Inflammatory macrophage (primary cell): ENCODE measurements at places on chromosomes 6 and 20.

GRCh38 chr6:82144852-82145340 lies 102.6 kb downstream of the IBTK start:
- no peak for DNase-seq

- DNase-seq = no peak
Observed at GRCh38 chr6:54093326-54093948, 17.8 kb upstream of the MLIP start.

GRCh38 chr6:31558631-31559500 lies 11.5 kb downstream of the NFKBIL1 start:
- peak; percentile 97 for DNase-seq

DNA sequence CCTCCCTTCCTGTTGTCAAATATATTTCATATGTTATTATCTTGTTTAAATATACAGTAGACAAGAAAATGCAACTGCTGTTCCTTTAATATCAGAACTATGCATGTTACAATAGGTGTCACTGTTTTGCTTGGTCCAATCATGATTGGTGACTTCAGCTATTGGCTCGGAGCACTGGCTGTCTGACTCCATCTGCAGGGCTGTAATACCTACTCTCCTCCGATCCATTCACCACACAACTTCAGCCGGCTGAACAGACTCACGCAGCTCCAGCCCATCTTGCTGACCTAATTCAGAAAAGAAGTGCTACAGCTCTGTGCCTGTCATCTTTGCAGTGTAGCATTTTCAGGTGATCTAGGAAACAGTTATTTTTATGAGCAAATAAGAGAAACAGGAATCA lies at the start of gene BTBD3:
TSS of gene BTBD3 (plus strand) at position 231 of the 400 bp plus-strand sequence. CDS start 383 bp downstream, outside the sequence.
- no peak for DNase-seq

- DNase-seq = no peak
Observed at GRCh38 chr20:18692447-18692846, 104.6 kb downstream of the DTD1 start.

GRCh38 chr6:137430954-137431353 lies 63.2 kb downstream of the OLIG3 start:
- no peak for DNase-seq

- no peak for DNase-seq
Observed at GRCh38 chr6:145809211-145809610, 5.4 kb downstream of the FBXO30 start.

DNA sequence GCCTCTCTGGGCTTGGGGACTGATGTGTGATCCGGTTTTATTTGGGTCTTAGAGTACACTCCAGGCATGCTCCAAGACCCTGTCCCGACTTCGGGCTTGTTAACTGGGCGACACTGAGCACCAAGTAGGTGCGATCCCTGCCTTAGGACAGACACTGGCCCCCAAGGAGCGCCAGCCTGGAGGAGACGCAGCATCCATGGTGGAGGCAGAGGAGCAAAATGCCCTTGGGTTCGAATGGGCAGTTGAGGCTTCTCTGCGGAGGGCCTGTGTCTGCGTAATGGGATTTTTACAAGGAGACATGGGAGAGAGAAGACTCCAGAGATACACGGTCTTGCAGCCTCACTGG lies 593 bp upstream of the LEMD2 start:
- no peak for DNase-seq

- no peak for DNase-seq
Observed at GRCh38 chr6:128719786-128720185, 163.2 kb upstream of the LAMA2 start.

- no peak for DNase-seq
Observed at GRCh38 chr6:157669323-157669722, 153.7 kb upstream of the SNX9 start.

GRCh38 chr6:89414215-89414614 lies 2.1 kb upstream of the RRAGD start:
- DNase-seq = no peak

DNA sequence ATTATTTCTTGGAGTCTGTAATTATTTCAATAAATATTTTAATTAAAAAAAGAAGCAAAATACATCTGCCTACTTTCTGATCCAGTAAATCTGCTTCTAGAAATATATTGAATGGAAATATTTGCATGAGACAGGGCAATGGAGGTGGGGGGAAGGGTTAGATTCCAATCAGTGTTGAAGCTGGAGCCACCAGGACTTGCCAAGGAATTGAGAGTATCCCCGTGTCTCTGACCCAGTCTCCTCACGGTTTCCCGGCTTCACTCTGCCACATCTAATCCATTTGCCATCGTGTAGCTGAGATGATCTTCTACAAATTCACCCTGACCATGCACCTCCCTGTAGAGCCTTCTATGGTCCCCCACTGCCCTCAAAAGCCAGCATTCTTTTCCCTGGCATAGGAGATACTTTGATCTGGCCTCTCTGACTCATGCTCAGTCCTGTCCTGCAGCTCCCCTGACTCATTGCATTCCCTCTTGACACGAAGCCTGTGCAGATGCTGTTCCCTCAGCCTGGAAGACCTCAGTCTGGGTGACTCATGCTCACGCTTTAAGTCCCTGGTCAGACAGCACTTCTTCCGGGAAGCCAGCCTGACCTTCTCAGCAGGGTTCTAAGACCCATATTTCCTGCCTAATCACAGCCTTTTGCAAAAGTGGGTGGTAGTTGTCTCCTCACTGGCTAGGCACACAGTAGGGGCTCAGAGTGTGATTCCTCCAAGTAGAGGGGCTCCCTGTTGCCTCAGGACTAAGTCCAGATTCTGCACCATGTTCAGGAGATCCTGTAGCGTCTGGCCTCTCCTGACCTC lies 23.0 kb upstream of the FKBP1A start:
- peak; percentile 79 for DNase-seq

- DNase-seq = no peak
Observed at GRCh38 chr6:31092769-31093505, 19.4 kb downstream of the C6orf15 start.

- peak; percentile 26 for DNase-seq
Observed at GRCh38 chr6:87075168-87075567, 19.7 kb downstream of the CGA start.

DNA sequence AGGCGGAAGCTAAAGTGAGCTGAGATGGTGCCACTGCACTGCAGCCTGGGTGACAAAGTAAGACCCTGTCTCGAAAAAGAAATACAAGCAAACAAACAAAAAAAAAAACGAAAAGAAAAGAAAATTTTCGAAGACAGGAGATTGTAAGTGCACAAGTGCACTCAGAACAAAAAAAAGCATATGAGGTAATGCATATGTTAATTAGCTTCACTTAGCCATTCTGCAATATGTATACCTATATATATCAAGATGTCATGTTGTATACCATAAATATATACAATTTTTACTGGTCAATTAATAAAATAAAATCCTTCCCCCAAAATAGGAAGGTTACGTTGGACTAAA lies 127.5 kb downstream of the RIN2 start:
- no peak for DNase-seq

GRCh38 chr6:9405369-9405768 lies 970.0 kb upstream of the SLC35B3 start:
- no peak for DNase-seq

DNA sequence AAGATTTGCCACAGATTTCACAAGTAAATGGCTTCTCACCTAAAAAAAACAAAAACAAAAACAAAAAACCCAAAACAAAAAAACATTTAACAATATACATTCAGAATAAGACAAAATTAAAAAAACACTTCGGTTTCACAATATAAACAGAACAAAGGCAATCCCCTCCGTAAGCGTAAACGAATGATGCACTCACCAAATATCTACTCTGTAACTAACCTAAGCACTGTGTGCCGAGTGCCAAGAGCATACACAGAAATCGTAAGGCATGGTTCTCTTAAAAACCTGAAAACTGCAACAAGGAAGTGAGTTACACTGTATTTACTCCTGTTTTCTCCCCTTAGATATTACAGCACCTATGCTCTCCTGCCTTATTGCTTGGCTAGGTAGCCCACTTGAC lies 12.1 kb upstream of the MICAL1 start:
- DNase-seq = no peak

DNA sequence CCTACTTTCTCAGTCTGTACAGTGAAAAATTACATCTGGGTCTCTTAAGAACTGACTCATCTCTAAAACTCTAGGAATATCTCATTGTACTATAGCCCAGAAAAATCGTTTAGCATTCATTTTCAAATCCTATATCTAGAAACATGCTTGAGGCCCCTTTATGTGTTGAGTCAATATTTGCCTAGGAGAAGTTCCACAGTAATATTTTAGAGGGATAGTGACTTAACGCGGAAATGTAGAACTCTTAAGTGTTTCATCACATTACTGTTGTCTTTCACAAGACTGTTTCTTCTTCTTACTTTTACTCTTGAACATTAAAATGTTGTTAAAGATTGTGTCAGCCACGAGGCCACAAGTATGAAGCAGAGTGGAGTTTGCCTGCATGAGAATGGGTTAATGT lies 23.0 kb upstream of the MYLIP start:
- peak; percentile 42 for DNase-seq

- DNase-seq = peak; percentile 18
Observed at GRCh38 chr6:36277946-36278470, 8.1 kb downstream of the PNPLA1 start.

GRCh38 chr6:82035526-82035925 lies 212.0 kb downstream of the IBTK start:
- DNase-seq = no peak

DNA sequence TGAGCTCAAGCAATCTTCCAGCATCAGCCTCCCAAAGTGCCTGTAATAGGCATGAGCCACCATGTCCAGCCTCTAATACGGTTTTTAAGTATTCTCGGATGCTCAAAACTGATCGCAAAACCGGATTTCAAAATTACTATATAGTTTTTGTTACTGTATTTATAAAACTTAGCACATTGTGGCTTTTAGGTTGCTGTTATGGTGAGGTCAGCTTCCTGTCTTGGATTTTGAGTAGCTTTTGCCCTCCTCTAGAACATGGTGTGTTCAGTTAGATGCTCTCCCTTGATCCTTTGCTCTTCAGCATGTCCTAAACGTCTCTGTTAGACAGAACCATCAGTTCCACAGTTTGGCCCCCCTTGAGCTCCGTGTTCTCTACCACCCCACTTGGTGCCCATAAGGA lies 96.2 kb downstream of the RPP40 start:
- no peak for DNase-seq

GRCh38 chr6:20182926-20183521 lies 29.2 kb downstream of the MBOAT1 start:
- DNase-seq = no peak

GRCh38 chr6:111920578-111920977 lies 47.3 kb upstream of the FYN start:
- DNase-seq = no peak

DNA sequence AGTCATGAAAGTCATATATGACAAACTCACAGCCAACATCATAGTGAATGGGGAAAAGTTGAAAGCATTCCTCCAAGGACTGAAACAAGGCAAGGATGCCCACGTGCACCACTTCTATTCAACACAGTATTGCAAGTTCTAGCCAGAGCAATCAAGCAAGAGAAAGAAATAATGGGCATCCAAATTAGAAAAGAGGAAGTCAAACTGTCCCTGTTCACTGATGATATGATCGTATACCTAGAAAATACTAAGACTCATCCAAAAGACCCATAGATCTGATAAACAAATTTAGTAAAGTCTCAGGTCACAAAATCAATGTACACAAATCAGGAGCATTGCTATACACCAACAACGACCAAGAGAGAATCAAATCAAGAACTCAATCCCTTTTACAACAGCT lies 41.2 kb downstream of the RPP21 start:
- DNase-seq = no peak

DNA sequence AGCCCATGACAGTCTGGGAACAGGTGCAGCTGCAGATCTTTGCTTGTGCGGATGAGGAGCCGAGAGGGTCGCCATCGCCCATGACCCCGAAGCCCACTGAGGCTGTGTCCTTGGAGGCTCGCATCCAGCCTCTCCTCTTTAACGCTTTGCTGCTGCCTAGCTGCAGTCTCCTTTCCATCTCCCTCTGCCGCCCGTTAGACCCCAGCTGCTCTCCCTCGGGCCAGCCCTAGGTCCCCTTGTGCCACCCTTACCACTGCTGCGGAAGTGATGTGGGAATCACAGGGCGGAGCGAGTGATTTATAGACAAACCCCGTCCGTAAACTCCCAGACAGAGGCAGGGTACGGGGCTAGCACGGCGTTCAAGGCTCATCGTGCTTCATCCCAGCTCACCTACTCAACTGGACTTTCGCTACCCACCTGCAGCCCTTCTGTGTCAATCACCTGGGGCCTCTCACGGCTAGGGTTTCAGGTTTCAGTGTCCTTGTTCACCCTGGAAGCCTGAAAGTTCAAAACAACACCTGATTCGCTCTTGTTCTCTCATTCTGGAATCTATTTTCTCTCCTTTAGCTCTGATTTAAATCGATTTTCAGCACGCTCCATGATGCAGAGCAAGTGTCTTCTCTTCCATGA lies 76.1 kb downstream of the PAX1 start:
- DNase-seq = no peak

DNA sequence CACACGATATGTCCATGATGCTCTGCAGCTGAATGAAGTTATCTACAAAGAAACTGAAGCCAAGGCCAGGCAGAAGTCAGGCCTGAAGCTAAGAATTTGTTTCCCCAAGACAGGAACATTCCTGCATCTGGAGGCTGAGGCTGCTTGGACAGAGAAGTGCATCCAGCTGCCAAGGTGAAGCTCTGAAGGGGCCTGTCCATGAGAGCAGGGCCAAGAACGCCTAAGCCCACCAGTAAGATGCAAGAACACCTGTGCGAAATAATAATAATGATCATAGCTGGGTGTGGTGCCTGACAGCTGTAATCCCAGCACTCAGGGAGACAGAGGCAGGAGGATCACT lies 37.7 kb upstream of the B4GALT5 start:
- DNase-seq = no peak

- DNase-seq = no peak
Observed at GRCh38 chr6:109939654-109940053, 38.5 kb upstream of the GPR6 start.

- no peak for DNase-seq
Observed at GRCh38 chr6:14682812-14683211, 563.1 kb upstream of the JARID2 start.

DNA sequence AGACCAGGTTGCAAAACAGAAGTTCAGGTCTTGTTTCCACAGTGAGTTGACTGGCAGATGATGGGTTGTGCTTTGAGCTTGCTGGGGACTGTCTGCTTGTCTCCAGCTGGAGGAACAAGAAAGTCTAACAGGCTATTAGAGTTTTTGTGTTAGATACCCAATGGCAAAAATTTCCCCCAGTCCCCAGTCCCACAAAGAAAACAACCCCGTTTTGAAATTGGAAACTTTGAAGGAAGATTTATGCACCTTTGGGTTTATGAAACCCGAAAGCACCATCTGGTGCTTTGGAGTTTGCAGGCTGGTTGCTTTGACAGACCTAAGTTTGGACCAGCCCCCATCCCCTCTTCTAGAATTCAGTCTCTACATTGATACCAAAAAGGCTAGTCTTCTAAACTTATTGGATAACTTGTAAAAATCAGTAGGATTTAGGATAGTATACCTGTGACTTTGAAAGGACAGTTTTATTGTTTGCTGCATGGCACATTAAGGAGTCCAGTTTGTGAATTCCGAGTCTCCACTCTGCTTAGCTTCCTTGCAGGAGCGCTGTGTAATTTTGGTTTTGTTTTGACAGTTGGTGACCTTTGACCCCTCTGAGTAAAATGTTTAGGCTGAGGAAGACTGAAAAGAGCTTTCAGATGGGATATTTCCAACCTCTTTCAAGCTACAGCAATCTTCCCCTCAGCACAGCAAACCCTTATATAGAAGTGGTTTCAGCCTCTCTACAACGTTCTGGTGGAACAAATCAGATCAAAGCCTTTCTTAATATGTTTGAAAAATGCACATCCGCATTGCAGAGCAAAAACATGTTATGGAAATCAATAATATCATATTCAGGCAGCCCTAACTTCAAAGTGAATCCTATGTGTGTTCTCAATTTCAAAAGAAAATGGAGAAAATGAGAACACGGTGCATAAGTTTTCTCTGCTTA lies 25.5 kb upstream of the PRL start:
- DNase-seq = no peak

GRCh38 chr6:40962241-40962640 lies 76.8 kb downstream of the UNC5CL start:
- DNase-seq = peak; percentile 59
